Activated effector memory CD4-positive, alpha-beta T cell treated with anti-CD3 and anti-CD28 coated beads, Interleukin-2, amount 50 U/mL, for 16 hours (primary cell): ENCODE measurements at places on chromosomes 3 and 15.

DNA sequence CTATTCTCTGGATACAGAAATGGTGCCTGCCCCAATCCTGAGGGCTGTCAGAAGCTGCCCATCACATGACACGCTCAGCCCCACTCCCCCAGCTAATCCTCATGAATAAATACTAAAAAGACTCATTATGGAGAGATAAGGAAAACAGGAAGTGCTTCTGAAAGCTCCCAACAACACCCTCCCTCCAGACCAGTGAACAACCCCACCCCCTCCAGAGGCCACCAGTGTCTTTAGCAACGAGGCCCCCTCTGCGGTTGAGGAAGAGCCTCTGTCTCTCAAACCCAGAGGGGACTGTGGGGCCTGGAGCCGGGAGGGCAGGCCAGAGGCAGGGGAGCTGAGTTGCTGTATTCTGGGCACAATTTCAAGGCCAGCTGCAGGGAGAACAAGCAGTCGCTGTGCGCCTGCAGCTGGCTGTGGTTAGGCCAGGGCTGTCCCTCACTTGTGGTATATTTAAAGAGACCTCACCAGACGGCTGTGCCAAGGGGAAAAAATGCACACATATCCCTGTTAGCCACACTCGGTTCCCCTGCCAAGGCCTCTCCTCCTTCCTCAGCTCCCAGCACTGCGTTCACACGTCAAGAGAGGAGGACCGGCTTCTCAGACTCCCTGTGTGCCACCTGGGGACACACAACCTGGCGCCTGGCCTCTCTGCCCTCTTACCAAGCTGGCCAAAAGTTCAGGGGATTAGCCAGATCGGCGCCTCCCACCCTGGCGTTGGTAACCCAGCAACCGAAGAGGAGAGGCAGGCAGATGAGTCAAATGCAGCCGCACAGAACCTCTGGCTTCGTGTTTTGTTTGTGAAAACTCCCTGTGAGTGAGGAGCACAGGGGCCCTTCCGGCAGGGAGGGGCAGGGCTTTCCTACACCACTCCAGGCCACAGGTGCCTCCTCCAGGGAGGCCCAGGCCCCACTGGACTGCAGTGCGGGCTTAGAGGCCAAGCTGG, 101.2 kb upstream of the ETV5 start:
- no peak for DNase-seq

- DNase-seq: no peak
Observed at GRCh38 chr3:36649125-36649524, 115.2 kb downstream of the DCLK3 start.

DNA sequence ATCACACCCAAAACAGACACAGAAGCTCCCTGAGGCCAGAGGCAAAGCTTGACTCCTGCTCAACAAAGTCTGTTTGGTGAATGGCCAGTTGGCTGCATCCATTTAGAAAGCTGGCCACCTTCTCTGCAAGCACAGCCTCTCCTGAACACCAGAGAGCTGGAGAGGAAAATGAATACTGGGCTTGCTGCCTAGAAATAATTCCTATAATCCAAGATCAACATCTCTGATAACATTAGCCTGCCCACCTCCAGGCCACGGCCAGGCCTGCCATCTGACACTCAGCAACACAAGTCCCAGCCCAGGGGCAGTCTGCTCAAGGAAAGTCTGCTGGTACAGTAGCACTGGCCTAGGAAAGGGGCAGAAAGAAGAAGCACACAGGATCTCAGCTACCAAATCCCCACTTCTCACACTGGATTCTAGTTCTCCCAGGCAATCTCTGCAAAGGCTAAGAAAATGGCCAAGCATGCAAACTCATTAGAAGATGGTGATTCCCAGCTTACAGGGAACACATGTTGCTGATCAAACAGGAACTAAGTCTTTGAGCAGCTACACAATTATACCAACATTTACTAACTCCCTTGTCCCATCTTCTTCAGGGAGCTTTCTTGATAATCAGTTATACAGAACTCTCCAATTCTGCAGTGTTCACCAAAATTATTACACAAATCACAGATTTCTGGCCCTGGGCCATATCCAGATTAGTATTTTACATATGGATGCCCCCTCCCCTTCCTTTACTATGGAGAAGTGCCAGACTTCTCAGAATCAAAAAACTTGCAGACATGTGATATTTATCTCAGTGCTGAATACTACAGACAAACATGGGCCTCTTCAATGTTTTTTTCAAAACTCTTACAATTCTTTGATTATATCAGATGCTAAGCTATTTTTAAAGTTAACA, 9.9 kb downstream of the TBC1D2B start:
- no peak for DNase-seq

- DNase-seq: peak; percentile 88
Observed at GRCh38 chr3:128497305-128498126, 4.5 kb upstream of the GATA2 start.

DNA sequence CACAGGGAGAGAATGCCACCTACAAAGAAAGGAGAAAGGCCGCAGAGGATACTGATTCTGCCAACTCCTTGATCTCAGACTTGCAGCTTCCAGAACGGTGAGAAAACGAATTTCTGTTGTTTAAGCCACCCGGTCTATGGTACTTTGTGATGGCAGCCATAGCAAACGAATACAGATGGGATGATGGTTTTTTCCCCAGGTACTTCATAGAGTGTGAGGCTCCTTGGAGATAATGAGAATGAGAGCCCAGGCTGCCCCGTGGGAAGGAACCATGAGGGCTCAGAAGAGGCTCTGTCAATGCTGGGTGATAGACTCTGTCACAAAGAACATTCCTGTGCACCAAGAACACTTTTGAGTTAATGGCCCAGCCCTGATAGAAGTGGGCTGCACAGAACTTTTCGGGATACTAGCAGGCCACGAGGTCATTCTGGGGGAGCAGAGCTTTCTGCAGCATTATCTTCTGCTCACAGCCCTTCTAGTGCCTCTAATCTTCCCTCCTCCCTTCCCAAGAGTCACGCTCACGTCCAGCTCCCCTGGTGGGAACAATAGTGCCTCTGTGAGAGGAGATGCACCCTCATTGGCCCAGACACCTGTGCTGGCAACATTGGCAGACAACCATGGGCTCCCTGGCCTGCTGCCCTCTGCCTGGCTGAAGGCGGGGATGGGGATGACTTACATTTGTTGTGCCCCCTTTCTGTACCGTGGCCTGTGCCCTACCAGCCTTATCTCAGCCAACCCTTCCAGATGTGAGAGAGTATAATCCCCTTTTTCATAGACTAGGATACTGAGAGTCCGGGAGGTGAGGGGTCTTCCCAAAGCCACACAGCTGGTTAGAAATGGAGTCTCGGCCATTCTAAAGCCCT, 5.2 kb upstream of the RLBP1 start:
- no peak for DNase-seq

GRCh38 chr3:108359011-108359410, 62.7 kb downstream of the HHLA2 start:
- DNase-seq: no peak

- DNase-seq: no peak
Observed at GRCh38 chr3:119240101-119240590, 532 bp downstream of the B4GALT4 start.

GRCh38 chr3:189458528-189458927, 172.7 kb upstream of the TP63 start:
- DNase-seq: no peak

DNA sequence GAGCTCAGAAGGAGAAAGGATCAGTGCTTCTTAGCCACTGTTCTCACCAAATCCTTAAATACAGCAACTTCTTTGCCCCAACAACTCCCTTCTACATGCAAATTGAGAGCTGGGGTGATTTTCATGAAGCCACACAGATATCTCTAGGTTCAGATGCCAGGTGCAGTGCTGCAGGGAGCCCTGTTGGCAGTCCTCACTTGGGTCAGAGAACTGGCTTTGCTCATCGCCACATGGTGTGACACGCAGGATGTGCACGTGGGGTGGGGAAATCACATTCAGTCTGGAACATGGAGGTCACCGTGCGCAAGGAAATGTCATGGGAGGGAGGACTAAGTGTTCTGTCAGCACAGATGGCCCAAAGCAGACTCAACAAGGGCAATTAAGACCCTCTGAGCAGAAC, 103.8 kb downstream of the WDR76 start:
- no peak for DNase-seq

GRCh38 chr3:186577521-186577920, 7.0 kb downstream of the DNAJB11 start:
- no peak for DNase-seq
